ENCODE measurements at places on chromosomes 7 and 10.

DNA sequence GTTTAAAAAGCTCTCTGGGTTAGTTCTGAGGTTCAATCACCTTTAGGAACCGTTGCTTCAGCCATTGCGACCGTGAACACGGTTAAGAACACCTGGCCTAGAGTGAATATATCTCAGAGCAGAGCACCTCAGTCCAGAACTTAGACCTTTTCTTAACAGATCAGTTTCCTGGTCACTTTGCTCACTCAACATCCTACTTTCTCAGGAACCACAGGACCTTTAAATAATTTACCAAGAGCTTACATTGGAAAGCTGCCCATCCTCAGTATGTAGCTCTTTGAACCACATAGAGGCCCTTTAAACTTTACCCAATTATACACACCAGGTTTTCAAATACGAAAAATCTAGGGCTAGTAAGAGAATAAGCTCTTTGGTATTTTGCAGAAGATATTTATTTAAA is 153.2 kb downstream of the NRBF2 start:
- DNase-seq, result no peak

- DNase-seq, result no peak
Measured at GRCh38 chr7:143973870-143974416, 19.3 kb downstream of the OR2F1 start.

GRCh38 chr7:155590215-155591018 is 44.1 kb upstream of the CNPY1 start:
- no peak for DNase-seq

DNA sequence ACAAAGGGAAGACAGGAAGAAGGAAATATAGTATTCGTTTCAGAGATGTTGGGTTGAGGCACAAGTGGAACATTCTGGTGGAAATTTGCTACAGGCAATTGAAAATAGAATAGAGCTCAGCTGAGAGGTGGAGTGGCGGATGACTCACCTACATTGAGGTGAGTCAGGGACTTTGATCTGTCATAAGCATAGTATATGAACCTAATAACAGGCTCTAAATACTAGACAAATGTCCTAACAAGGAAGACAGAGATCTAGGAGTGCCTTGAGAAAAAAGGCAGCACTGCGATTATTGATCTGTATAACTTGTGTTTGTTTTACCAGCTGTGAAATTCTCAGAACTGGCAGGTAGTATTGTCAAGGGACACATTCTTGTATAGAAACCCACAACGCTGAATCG is 907 bp upstream of the IFRD1 start:
- peak; percentile 21 for DNase-seq

- DNase-seq, result no peak
Measured at GRCh38 chr7:114917211-114917839, 4.6 kb upstream of the MDFIC start.

DNA sequence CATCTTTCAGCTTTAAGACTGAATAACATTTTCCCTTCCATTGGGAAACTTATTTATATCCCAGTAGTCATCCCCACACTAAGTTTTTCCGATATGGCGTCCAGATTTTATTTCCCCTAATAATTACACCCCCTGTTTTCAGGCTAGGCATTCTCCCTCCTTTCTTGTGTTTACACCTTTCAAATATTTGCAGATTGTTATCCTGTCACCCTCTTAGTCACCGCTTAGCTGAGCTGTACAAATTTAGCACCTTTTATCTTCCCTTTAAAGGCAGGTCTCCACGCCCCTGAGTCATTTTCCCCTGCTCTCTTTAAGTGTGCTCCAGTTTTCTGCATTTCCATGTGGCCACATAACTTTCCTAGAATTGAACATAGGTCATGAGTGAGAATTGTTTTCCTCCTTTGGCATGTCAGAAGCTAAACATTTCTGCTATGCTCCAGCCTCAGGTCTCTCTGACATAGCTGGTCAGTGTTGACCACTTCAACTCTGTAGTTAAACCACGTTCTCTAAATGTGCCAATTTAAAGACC is 47.4 kb downstream of the LRRC4 start:
- peak; percentile 22 for DNase-seq

- DNase-seq, result no peak
Measured at GRCh38 chr10:11397077-11397965, 214.1 kb downstream of the USP6NL start.

- no peak for DNase-seq
Measured at GRCh38 chr7:66583490-66584110, 45.1 kb upstream of the KCTD7 start.

DNA sequence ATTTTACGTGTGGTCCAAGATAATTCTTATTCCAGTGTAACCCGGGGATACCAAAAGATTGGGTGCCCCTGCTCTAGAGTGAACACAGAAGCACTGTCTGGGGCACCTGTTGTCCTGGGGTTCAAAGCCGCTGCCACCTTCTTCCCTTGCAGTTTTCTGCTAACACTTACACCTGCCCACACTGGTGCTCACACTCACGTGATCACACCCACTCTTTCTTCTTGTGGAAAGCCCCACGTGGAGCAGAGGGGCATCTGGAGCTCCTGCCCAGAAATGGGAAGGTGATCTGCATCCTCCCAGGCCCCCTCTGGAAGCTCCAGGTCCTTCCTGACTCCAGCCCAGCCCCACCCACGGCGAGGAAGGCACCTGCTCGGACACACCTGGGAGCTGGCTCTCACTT is 42.9 kb downstream of the PTPRN2 start:
- no peak for DNase-seq

- no peak for DNase-seq
Measured at GRCh38 chr7:145431834-145432233, 596.0 kb upstream of the TPK1 start.

- no peak for DNase-seq
Measured at GRCh38 chr10:95260397-95260881, 30.4 kb downstream of the PDLIM1 start.

- no peak for DNase-seq
Measured at GRCh38 chr10:71706216-71707121, 13.1 kb downstream of the C10orf105 start.

DNA sequence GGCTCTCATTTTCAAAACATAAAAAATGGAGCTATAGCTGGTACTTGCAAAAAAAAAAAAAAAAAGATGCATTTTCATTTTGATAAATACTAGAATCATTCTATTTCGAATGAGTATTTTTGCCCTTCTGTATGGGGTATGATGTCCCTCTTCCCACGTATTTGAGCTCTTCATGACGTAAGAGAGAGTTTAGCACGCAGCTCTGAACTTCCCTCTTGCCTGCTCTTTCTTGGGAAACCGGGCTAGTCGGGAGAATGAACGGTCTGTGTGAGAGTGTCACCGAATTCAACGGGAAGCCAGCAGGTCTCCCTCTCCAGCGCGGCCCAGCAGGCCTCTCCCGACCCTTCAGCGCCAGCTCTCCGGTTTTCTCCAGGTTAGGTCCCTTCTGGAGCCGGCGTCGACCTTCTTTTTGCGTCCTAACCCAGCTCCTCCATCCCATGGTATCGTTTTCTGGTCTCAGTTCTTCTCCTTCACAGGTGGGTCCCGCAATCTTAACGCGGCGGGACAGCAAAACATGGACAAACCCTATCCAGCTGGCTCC is 159.2 kb upstream of the PITRM1 start:
- no peak for DNase-seq

- no peak for DNase-seq
Measured at GRCh38 chr10:77091597-77092165, 545.9 kb downstream of the KCNMA1 start.

DNA sequence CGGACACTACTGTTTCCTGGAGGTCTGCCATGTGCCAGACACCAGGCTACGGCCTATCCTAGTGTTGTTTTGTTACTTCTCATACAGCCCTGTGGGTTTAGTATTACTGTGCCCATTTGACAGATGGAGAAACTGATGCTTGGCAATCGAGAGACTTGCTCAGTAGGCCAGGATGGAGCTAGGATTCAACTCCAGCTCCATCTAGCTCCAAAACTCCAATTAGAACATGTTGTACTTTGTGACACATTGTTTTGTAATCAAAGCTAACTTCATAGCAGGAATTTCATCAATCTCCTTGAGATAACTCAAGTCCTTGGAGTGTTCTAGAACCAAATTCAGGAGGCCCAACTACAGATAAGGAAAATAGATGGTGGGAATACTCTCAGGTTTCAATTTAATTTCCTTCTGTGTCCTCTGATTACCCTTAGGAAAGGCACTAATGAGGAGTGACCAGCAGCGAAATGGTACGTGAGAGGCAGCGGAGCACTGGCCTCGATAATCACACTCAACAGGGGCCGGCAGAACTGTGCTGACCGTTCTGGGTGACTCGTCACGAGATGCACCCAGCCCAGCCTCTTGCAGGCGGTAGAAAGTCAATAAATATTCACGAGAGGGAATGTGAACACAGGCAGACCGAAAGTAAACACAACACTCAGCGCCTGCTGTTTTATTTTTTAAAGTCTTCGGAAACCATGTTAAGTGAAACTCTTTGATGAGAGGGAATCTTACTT is 269.6 kb upstream of the NEBL start:
- no peak for DNase-seq

DNA sequence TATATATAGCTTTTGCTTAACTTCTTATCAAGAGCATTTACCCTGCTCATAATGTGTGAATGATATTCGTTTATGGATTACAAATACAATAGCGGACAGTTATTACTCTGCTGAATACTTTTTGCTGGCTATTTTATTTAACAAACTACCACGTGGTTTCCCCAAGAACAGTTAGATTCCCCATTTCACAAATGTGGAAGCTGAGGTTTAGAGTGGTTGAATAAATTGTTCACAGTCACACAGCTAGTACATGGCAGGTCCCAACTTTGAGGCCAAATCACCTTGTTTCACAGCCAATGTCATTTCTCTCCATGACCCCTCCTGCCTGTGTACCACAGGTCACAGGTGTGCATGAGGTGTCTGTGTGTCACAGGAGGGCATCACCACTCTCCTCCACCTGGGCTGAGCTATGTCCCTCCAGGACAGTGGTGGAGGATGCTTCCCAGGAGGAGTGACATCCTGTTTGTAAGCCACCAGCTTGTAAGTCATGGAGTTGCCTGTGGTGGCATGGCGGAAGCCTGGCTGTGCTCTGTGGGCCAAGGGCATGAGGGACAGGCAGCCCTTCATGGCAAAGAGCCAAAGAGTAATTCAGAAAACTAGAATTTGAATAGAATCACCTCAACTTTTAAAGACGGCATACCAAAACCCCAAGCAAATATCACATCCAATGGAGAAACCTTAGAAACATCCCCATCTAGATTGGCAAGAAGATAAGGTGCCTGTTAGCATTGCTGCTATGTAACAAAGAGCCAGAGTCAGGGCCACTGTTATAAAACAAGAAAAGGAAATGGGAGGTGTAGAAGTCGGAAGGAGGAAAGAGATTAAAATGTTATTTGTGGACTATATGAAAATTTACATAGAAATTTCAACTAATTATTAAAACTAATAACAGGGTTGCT is 51.9 kb downstream of the AOC1 start:
- DNase-seq, result no peak

- DNase-seq, result no peak
Measured at GRCh38 chr7:4102231-4102841, 579.8 kb upstream of the FOXK1 start.

DNA sequence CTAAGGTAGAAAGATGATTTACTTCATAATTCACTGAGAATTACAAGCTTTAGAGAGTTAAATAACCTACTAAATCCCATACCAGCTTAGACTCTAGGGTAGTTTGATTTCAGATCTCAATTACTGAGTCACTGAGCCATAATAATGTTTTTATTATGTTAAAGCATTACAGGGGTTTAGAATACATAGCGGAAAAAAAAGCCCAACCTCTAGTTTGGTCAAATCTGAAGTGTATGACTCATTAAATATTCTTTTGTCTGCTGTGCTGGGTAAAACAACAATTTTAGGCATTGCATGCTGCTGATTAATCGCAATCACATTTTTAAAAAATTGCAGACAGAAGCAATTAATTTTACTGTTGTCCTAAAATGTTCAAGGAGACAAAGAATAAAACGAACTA is 48.5 kb downstream of the MALRD1 start:
- no peak for DNase-seq

DNA sequence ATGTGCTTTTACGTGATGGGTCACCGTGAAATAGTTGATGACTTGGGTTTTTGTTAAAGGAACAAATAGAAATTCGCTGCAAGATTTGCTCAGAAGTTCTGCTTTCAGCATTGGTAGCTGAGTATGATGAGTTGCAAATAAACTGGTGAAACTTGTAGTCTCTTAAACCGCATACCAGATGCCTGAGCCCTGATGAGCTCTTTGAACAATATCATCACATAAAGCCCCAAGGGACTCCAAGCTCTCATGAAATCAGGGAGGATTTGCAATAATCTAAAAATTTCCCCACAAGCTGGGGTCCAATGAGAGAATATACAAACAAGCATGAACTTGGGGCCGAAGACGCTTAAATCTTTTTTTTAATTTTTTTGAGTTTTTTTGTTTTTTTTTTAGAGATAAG is 312.4 kb downstream of the CALN1 start:
- DNase-seq, result no peak

GRCh38 chr7:13042605-13043236 is 355.3 kb downstream of the ARL4A start:
- DNase-seq, result no peak

DNA sequence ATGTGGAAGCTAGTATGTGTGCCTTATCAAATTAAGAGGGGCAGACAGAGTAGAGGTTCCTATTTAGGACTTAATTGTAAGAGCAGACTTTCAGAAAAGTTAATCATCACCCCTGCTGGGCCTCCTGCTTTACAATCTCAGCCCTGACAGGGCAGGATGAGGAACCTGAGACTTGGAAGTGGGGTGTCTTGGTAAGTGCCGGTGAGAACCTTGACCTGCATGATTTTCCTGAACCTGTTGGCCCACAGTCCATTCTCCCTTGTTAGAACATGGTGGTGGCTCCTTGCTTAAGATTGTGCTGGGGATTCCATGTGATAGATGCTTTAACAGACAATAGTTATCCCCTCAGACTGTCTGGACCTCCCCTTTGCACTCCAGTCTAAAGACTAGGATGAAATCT is 141.7 kb upstream of the TMEM72 start:
- no peak for DNase-seq

DNA sequence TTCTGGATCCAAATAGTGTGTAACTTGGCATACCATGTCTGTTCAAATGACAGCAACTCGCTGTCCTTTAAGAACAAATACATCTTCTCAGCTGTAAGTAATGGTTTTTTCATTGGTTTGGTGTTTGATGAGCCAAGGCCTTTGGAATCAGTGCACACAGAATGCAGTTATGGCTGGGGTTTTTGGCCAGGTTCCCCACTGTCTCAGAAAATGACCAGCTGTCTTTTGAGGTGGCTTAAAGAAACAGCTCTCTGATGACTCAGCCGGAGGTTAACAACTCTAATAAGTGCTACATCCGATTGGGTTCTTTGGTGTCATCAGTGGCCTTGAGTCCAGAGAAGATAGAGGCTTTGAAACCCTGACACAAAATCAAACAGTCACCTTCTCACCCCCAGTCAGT is 688.4 kb downstream of the REEP3 start:
- no peak for DNase-seq

GRCh38 chr7:50226669-50227068 is 77.8 kb upstream of the IKZF1 start:
- no peak for DNase-seq

GRCh38 chr10:27716521-27716920 is 29.1 kb downstream of the MKX start:
- DNase-seq, result no peak

GRCh38 chr7:91596287-91596686 is 284.2 kb downstream of the MTERF1 start:
- no peak for DNase-seq

- DNase-seq, result no peak
Measured at GRCh38 chr7:48992816-48993215, 68.5 kb downstream of the CDC14C start.

GRCh38 chr7:1593091-1593866 is 23.4 kb upstream of the PSMG3 start:
- DNase-seq, result peak; percentile 30
